ENCODE measurements at places on chromosomes 7 and 10.

DNA sequence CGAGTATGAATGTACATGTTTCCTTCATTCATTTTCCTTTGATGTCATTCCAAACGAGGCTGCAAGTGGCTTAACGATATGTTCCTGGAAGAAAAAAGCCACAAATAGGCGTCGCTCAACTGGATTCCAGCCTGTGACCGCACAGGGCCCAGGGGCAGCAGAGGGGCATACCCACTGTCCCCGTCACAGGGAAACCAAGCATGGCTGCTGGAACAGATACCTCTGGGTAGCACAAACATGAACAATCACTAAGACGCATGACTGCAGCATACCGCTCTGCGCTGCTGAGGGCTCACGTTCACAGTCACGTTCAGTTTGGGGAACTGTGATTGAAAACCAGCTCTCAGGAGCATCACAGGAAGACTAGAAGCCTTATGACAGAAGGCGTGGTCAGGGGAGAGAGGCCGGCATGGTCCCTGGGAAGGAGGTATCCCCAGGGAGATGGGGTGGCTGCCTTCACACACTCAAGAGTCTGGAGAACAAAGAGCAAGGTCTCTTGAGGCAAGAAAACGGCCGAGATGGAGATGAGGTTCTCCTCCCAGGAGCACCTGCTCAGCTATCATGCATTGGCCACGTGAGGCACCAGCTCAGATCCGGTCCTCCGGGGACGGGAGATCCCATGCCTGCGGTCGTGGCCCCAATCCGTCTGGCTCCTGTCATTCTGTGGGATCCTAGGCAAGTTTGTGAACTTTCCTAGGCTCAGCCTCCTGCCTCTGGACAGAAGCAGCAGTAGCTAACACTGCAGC lies 213.6 kb downstream of the DIP2C start:
- DNase-seq: no peak

- no peak for DNase-seq
Measured at GRCh38 chr7:24601600-24601999, 28.3 kb downstream of the PALS2 start.

- no peak for DNase-seq
Measured at GRCh38 chr10:94889123-94889522, 49.3 kb upstream of the CYP2C9 start.

- DNase-seq: no peak
Measured at GRCh38 chr10:119667562-119668328, 16.6 kb downstream of the BAG3 start.

- no peak for DNase-seq
Measured at GRCh38 chr10:44458671-44459413, 73.9 kb upstream of the CXCL12 start.

DNA sequence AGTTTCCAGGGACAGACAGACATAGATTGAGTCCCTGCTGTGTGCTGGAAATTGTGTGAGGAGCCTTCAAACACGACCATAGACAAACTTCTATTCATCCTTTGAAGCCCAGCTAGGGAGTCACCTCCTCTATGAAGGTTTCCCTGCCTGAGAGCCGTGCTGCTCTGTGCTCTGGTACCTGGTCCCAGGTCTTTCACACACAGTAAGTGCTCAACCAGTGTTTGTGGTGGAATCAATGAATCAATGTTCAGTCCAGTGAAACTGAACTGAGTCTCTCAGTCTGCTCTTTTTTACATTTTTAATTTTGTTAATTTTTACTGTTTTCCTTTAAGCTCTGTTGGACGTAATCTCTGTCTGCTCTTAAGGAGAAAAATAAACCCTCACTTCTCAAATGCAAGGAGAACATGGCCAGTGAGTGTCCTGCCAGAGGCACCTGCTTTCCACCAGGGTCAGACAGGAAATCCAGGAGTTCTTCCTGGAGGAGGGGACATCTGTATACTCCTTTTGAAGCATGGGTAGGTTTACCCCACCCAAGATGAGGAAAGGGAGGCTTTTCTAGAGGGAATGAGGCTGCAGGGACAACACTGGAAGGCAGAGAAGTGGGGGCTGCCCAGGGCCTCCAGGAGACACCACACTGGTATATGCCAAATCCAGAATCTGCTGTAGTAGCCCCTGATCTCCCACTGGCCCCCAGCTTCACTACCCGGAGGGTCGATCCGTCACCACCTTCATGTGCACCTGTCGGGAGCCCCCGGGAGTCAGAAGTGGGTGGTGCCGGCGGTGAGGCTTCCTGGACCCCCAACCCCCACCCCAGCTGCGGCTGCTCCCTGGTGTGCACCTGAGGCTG lies 56.3 kb downstream of the MICALL2 start:
- no peak for DNase-seq

DNA sequence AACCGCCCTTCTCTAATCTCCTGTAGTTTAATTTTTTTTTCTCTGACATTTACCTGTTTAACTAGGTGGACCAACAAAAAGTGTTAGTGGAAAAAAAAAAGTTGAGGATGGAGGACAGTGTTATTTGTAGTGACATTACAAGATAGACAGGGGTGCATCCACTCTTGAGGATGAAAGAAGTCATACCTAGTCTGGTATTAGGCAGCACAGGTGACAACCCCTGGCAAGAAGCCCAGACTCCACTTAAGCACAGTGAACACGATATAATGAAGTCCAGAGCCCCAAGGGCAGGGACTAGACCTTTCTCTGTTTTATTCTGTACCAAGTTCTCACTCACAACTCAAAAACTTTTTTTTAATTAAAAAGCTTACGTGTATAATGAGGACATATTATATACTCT lies 268.4 kb downstream of the GPR37 start:
- DNase-seq: no peak

DNA sequence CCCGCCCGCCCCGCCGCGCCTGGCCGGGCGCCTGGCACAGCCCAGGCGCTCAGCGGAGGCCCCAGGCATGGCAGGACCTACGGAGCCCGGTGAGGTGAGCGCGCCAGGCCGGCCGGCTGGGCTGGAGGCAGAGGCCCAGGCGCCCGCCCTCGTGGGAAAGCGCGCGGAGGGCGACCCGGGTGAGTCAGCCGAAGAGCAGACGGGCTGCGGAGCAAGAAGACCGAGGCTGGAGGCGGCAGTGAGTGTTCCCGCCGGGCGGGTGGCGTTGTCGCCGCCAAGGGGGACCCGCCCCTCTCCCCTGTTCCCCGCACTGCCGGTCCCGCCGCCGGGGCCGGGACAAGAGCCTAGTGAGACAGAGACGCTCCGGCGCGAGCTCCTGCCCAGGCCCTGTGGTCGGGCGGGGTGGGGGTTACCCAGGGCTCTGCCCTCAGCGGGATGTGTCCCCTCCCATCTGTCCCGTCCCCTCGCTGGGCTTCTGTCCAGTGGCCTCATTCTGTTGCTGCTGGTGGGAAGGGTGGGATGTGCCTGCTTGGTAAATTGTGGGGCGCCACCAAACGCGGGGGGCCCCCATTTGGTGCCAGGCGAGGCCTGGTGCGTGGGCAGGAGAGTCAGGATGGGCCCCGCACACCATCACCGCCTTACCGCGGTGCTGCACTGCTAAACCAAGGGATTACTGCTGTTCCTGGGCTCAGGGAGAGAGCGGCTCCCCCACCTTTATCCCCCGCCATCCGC lies 17.0 kb upstream of the NODAL start:
- DNase-seq: peak; percentile 47

- no peak for DNase-seq
Measured at GRCh38 chr10:86798025-86798424, 41.6 kb downstream of the BMPR1A start.

DNA sequence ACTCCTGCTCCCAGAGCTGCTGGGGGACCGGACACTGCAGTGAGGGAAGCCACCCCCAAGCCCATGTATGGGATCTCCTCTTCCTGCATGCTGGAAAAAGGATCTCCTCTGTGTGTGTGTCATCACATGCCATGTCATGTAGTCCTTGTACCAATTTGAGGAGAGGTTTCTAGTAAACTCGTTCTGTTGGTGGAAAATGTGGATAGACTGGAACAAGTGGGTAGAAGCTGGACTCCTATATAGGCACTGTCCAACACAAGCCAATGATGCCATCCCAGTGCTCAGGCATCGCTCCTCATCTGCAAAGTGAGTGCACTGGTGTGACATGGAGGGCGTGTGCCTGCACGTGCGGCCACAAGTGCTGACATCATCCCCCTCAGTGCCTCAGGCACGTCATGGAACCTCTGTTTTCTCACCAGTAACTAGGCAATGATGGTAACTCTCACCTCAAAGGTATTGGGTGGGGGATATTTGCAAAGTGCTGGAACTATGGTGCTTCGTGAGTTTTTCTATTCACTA lies 19.3 kb downstream of the MYO1G start:
- DNase-seq: peak; percentile 68

- DNase-seq: peak; percentile 31
Measured at GRCh38 chr7:118289476-118289875, 65.0 kb downstream of the ANKRD7 start.

DNA sequence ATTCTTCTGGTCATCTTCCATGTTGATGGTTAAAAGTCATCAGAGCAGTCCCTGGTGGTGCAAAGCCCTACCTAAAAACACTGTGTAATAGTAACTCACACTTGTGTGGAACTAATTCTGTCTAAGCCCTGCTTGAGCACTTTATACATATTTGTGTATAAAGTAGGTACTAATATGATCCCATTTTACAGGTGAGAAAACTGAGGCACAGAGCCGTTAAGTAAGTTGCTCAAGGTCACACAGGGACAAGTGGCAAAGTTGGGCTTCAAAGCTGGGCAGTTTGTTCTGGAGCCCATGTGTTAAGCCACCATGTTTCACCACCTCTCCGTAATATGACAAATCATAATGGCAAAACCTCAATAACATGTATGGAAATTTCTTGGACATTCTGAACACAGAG lies 48.1 kb downstream of the BPGM start:
- no peak for DNase-seq
